ENCODE measurements at places on chromosomes 3 and 15. TPM values are rescaled to one million over a fixed set of nuclear protein-coding genes. Genes with fewer than 3 reads are reported as not detected.

DNA sequence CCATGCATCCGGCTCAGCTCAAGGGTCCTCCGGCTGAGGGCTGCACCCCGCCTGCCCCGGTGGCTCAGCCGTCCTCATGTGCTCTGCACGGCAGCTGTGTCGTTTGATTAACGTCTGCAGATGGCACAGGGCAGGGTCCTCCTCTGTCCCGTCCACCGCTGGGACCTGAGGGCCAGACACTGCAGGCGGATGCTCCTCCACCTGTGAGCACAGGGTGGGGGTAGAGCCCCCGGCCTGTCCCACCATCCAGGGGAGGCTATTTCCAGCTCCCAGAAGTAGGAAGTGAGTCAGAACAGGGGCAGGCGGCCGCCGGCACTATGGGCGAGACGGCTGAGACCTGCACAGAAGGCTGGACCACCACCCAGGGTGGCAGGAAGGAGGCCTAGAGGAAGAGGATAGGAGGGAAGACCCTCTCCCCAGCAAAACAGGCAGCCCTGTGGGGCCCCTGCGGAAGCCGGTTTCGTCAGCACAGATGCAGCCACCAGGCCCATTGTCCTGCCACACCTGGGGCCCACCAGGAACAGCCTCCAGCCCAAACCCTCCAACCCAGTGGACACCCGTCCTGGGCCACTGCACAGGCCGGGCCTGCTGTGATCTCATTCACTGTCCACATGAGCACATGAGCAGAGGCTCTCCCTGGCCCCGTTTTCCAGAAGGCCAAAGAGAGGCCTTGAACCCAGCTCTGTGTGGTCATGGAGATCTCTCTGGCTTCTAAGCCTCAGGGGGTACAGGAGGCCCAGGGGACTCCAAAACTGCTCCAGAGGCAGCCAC, 12.6 kb upstream of the PLXND1 start:
- no peak for DNase-seq
- no peaks in the 10 kb centered on the region for H3K36me3 ChIP-seq
- H3K27ac ChIP-seq: no peak overlapping the region
- no peak overlapping the region for H3K4me3 ChIP-seq
- H3K4me1 ChIP-seq: no peaks in the 10 kb centered on the region
- H3K27me3 ChIP-seq: no peaks in the 10 kb centered on the region

Gene A4GNT
- total RNA-seq: not detected

- peaks cover 7% of the 10 kb centered on the region for H3K27me3 ChIP-seq
- DNase-seq: no peak
- no peak overlapping the region for H3K27ac ChIP-seq
- H3K4me3 ChIP-seq: no peak overlapping the region
- H3K4me1 ChIP-seq: peaks cover 22% of the 10 kb centered on the region
Measured at GRCh38 chr3:186411994-186412393, 50.0 kb upstream of the DGKG start.

Gene HDC
- total RNA-seq: 2.1 TPM

GRCh38 chr3:137764001-137764433, at the start of gene SOX14:
Gene SOX14, plus strand, starts transcription at chr3:137764315. Its CDS starts 470 bp downstream, at chr3:137764785.
- H3K4me3 ChIP-seq: peak within 1 kb of the TSS; percentile 33
- H3K27me3 ChIP-seq: peaks cover 66% of the 10 kb centered on the region
- no peaks in the 10 kb centered on the region for H3K36me3 ChIP-seq
- no peaks in the 10 kb centered on the region for H3K4me1 ChIP-seq

DNA sequence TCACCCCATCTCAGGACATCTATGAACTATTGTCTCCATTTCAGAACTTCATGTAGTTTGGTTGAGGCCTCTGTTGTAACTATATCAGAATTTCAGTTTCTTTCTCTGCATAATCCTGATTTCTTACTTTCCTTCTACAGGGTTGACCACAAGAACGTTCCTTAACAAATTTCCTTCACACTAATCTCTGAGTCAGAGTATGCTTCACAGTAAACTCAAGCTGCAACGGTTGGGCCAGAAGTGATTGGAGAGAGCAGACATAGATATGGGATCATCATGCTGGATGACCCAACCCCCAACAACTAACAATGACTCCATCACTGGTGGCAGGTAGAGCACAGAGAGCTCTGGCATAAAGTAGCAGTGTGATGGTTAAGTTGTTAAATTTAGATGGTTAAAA, 128.8 kb upstream of the OSTN start:
- no peaks in the 10 kb centered on the region for H3K27me3 ChIP-seq
- no peak overlapping the region for H3K27ac ChIP-seq
- DNase-seq: no peak
- H3K4me1 ChIP-seq: no peaks in the 10 kb centered on the region

- no peak for DNase-seq
- peaks cover 2% of the 10 kb centered on the region for H3K4me1 ChIP-seq
- no peak overlapping the region for H3K4me3 ChIP-seq
- H3K27ac ChIP-seq: no peak overlapping the region
Measured at GRCh38 chr3:171954690-171955383, 84.5 kb upstream of the FNDC3B start.

DNA sequence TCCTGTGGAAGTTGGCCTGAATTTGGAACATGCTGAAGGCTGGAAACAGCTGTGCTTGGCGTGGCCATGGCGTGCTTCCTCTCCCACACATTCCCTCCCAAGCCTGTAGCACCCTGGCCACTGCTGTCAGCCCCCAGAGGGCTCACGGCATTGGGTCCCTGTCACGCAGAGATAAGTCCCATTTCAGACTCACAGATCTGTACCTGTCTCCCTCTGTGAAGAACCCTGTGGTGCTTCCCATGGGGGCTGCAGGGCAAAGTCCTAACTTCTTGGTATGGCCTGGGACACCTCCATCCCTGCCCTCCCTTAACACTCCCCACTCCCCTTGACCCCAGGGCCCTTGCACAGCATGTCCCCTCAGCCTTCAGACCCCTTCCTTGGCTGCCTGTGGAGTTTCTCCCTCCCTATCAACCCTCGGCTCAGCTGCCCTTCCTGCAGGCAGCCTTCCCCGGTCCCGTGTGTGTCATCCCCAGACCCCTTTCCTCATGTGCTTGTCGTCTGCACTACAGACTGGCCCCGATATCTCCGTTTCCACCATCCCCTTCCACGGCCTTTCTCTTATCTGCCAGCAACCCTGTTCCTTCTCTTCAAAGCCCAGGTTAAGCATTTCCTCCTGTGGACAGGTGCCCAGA, 28.6 kb downstream of the ABTB1 start:
- peaks cover 2% of the 10 kb centered on the region for H3K27me3 ChIP-seq
- no peaks in the 10 kb centered on the region for H3K36me3 ChIP-seq
- H3K27ac ChIP-seq: no peak overlapping the region
- DNase-seq: no peak

DNA sequence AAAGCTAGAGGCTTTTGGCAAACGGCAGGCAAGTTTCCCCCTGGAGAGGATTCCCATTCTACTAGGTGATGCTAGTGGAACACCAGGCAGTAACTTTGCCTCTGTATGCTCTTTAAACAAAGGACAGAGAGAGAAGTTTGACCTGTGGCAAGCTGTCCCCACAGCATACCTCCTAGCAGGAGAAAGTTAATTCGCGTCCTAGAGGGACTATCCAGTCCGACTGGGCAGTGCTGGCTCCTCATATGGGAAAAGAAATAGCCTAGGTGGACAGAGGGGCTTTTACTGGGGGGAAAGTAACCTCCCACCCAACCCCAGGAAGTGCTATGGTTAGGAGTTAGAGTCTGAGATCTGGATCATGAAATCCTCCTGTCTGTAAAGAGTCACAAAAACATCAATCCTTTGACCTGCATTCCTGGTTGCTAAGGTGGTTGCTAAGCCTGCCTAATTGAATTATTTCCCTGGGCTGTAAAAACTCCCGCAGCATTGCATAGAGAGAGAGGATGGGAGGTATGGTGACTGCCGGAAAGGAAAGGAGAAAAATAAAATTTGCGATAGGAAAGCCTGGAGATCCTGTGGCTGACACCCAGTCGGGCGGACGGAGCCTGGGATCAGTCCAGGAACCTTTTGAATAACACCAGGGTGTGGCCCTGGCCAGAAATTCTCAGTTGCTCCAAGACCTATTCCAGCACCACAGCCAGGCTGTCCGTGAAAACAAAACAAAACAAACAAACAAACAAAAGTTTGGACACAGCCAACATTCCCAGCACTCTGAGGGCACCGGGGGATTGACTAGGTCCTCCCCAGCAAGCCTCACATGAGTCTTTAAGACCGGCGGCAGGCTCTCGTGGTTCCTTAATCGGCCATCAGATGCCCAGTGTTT, 67.7 kb upstream of the ATP11B start:
- H3K27ac ChIP-seq: no peak overlapping the region
- H3K4me3 ChIP-seq: no peak overlapping the region
- peaks cover 9% of the 10 kb centered on the region for H3K4me1 ChIP-seq
- H3K27me3 ChIP-seq: peaks cover 3% of the 10 kb centered on the region
- no peaks in the 10 kb centered on the region for H3K36me3 ChIP-seq

Gene SGO1
- 17.8 TPM for total RNA-seq

GRCh38 chr15:37077623-37078351, 22.6 kb downstream of the MEIS2 start:
- no peak overlapping the region for H3K27ac ChIP-seq
- no peak for DNase-seq
- H3K4me3 ChIP-seq: no peak overlapping the region
- H3K27me3 ChIP-seq: no peaks in the 10 kb centered on the region

DNA sequence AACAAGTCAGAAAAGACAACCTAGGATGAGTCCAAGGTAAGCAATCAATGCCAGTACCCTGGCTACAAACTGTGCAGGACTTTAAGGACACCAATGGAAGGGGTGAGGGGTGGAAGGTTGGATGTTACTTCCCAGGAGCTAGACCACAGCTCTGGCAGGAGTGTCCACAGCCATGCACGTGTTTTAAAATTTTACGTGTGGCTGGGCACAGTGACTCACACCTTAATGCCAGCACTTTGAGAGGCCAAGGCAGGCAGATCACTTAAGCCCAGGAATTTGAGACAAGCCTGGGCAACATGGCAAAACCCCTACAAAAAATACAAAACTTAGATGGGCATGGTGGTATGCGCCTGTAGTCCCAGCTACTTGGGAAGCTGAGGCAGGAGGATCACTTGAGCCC, 14.7 kb upstream of the HDC start:
- H3K27ac ChIP-seq: no peak overlapping the region
- H3K27me3 ChIP-seq: no peaks in the 10 kb centered on the region
- H3K4me3 ChIP-seq: no peak overlapping the region
- peaks cover 22% of the 10 kb centered on the region for H3K4me1 ChIP-seq
- no peak for DNase-seq

- peaks cover 4% of the 10 kb centered on the region for H3K4me1 ChIP-seq
- no peak overlapping the region for H3K4me3 ChIP-seq
- H3K36me3 ChIP-seq: no peaks in the 10 kb centered on the region
- H3K27ac ChIP-seq: no peak overlapping the region
- H3K27me3 ChIP-seq: peaks cover 28% of the 10 kb centered on the region
Measured at GRCh38 chr3:124829819-124830554, 57.2 kb downstream of the ITGB5 start.

- no peak overlapping the region for H3K4me3 ChIP-seq
- H3K27ac ChIP-seq: no peak overlapping the region
- peaks cover 23% of the 10 kb centered on the region for H3K36me3 ChIP-seq
Measured at GRCh38 chr3:53243165-53243564, 12.7 kb downstream of the TKT start.

GRCh38 chr3:116230431-116231020, 214.8 kb downstream of the LSAMP start:
- no peaks in the 10 kb centered on the region for H3K4me1 ChIP-seq
- DNase-seq: no peak
- no peaks in the 10 kb centered on the region for H3K36me3 ChIP-seq
- no peak overlapping the region for H3K4me3 ChIP-seq
- no peaks in the 10 kb centered on the region for H3K27me3 ChIP-seq
- H3K27ac ChIP-seq: no peak overlapping the region

Gene FRMD4B
- total RNA-seq: 83.3 TPM

Gene GOLGA6A
- total RNA-seq: not detected

DNA sequence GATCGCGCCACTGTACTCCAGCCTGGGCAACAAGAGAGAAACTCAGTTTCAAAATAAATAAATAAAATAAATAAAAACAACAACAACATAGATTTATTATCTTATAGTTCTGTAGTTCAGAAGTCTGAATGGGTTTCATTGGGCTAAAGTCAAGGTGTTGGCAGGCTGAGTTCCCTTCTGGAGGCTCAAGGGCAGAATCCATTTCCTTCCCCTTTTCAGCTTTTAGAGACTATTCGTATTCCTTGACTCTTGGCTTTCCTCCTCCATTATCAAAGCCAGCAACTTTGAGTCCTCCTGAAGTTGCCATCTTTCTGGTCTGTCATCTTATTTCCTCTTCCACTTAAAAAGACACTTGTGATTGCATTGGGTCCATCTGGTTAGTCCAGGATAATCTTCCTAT, 12.1 kb downstream of the BLM start:
- DNase-seq: no peak
- no peak overlapping the region for H3K27ac ChIP-seq
- no peak overlapping the region for H3K4me3 ChIP-seq
- H3K36me3 ChIP-seq: peaks cover 44% of the 10 kb centered on the region
- no peaks in the 10 kb centered on the region for H3K27me3 ChIP-seq

- H3K27ac ChIP-seq: no peak overlapping the region
- H3K4me3 ChIP-seq: no peak overlapping the region
- no peaks in the 10 kb centered on the region for H3K4me1 ChIP-seq
Measured at GRCh38 chr3:133230195-133230594, 169.7 kb upstream of the BFSP2 start.

DNA sequence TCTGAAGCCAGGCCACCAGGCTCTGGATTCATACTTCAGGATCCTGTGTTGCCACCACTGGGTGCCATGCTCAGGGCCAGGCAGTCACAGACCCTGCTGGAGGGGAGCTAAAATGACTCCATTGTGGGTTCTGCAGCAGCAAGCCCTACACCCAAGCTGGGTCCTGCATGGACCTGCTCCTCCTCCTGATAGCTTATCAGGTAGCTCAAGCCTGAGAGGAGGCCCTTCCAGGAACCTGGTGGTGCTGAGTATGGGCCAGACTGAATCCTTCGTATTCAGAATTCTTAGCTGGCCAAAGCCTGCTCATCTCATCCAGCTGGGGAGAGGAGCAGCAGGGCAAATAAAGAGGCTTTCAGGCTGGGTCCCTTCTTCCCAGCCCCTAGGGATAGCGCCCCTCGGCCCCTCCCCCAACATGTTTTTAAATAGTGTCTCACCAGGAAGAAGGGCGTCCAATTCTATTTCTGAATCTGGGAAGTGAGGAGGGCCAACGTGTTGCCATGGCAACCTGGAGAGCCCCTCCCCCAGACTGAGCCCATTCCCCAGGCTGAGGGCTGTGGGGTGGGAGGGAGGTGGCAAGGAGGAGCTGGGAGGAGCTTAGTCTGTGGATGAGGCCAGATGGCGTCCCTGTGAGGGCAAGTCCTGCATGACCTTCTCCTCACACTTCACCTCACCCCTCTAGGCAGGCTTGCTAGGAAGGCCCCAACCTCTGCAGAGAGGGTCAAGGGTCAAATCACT, 11.0 kb upstream of the CAMKV start:
- no peak for DNase-seq
- H3K4me3 ChIP-seq: no peak overlapping the region
- no peaks in the 10 kb centered on the region for H3K4me1 ChIP-seq
- H3K27ac ChIP-seq: no peak overlapping the region

DNA sequence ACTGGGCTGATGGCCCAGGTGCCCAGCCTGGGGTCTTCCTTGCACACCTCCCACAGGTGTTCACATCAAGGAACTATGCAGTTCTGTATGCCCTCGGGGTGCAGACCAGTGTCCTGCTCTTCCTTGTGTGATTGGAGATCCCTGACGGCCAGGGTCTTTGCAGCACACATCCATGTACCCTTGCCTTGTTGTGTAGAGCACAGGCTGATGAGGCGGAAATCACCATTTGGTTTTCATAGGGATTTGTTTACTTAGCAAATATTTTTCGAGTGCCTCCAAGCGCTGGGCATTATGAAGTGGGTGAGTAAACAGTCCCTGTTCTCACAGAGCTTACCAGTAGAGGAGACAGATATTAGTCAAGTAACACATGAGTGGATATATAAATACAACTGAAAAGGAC, 209.3 kb upstream of the UMPS start:
- H3K36me3 ChIP-seq: no peaks in the 10 kb centered on the region
- DNase-seq: no peak
- H3K27me3 ChIP-seq: peaks cover 13% of the 10 kb centered on the region
- no peak overlapping the region for H3K4me3 ChIP-seq
- H3K4me1 ChIP-seq: no peaks in the 10 kb centered on the region
